NK-92 treated with Interleukin-12 subunit alpha and Interleukin-12 subunit beta, amount 100 ng/mL, for 24 hours (cell line): ENCODE measurements at places on chromosomes 1 and 21.

DNA sequence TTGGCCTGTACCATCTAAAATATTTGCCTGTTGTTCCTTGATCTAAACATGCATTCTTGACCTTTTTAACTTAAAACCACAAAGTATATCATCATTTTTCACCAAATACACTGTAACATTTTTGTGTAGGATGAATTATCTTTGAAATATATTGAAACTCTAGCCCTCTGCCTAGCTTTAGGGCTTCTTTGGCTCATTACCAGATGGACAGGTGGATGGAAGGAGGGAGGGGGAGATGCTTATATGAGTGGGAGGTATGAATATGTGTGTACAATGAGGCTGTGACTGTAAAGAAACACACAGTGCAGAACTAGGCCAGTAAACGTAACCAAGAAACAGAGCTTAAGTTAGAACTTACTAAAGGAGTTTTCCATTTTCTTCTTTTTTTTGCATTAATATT lies 118.5 kb downstream of the ESRRG start:
- DNase-seq = no peak

DNA sequence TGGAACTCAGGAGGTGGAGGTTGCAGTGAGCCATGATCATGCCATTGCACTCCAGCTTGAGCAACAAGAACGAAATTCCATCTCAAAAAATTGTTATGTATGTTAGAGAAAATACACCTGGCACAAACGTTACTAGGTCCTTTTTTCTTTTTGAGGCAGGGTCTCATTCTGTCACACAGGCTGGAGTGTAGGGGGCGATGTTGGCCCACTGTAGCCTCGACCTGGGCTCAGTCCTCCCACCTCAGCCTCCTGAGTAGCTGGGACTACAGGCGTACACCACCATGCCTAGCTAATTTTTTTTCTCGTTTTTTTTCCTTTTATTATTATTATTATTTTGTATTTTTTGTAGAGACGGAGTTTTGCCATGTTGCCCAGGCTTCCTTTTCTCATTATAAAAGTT lies 4.4 kb downstream of the HAX1 start:
- no peak for DNase-seq

DNA sequence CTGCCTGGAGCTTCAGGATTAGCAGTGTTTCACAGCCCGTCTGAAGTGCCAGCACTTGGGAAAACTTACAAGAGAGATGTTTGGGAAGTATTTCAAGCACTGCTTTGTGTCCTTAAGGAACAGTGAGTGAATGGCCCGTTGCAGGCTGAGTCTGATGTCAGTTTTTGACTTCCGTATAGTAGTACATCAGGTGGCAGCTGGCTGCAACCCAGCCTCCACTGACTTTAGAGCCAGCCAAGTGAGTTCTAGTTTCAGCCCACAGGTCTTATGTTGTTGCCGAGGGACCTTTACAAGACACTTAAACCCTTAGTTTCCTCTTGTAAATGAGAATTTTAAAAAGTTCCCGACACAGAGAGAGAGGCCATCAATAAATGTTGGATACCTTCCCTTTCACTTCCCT lies 35.0 kb downstream of the UCK2 start:
- DNase-seq = no peak

DNA sequence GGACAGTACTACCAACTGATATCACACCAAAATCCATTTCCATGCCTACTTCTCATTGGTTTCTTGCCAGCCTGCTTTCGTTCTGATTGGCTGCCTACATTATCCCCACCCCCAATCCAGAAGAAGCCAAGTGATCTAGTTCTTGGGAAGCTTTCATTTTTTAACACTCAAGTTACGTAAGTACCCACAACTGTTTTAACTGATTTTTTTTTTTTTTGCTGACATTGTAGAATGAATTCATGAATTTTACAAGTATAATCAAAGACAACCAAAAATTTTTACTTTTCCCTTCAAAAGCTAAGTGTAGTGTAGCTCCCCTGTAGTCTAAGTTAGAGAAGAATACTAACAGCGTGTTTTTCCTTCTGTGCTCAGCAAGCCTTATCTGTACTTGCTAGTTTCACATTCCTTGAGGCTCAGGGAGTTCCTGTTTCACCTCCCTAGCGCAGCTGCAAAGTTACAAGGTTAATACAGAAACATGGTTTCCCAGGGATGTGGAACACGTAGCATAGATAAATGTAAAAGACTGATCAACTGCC lies at the start of gene SLC9C2:
Gene SLC9C2, minus strand, starts transcription at position 17 of the 536 bp plus-strand sequence. CDS start 1,296 bp downstream, outside the sequence.
- DNase-seq = no peak

DNA sequence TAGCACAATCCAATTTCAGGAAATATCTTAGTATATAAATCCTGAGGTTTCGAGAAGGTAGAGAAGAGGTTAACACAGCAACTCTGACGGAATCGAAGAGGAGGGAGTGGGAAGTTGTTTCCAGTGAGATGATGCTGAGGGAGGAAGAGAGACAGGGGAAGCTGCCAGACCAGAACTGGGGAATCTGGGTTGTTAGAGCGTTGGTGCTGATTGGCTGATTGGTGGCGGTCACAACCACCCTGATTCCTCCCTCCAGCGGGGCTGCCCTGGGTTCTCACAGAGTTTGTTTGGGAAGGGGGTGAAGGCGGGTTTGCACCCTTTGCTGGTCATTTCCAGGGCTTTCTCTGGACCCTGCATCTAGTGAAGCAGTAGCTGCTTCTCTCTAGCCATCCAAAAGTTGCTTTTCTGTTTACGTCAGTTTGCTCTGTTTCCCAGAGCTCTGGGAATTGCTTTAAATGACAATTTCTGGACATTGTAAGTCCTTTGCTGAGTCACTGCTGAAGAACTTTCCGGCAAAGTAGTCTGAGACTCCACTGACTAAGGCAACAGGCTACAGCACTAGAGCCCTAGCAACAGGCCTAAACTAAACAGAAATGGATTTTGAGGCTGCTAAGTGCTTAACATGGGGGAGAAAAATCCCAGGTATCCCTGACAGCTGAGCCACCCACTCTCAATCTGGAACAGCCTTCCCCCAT lies 90.1 kb downstream of the TENT5C start:
- DNase-seq = no peak

DNA sequence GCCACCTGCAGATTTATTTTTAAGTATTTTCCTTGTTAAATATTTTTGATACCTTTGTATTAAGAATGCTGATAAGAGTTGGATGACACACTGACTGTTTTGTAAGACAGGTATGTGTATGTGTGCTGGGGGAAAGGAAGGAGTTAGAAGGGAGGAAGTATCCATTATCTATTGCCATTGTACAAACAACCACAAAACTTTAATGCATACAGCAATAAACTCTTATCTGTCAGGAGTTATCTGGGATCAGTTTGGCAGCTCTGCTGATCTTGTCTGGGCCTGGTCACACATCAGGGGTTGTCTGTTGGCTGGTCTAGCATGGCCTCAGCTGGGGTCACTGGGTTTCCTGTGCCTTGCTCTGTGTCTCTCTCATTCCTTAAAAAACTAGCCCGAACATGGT lies 423.9 kb upstream of the USP24 start:
- no peak for DNase-seq

DNA sequence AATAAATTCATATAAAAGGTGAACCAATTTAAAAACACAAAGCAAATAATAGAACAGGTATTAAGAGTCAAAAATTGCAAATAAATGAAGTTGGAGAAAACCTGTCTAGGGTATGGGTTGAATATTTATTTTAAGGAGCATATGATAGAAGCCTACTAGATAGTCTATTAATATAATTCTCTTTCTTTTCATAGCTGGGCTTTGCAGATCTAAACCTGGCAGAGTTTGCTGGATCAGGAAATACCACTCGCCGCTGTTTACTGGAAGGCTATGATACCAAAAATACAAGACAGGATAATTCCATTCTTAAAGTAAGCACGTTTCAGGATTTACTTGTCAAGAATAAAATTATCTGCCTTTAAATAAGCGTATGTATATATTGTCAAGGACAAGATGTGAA lies 48.9 kb downstream of the HENMT1 start:
- DNase-seq = no peak

DNA sequence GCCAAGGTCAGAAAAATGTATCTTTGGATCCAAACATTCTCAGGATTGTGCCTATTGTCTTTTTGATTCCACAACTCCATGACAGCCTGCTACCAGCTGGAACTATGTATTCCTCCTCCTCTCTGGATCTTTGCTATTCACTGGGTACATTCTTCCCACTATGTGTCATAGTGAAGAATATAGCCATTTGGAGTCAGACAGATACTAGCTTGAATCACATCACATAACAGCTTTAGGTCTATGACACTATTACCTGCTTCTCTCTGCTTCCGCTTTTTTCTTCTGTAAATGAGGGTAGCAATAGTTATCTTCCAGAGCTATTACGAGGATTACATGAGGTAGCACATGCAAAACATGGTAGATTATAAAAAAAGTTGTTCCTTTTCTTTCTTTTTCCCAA lies 5.4 kb upstream of the EXO1 start:
- DNase-seq = no peak

DNA sequence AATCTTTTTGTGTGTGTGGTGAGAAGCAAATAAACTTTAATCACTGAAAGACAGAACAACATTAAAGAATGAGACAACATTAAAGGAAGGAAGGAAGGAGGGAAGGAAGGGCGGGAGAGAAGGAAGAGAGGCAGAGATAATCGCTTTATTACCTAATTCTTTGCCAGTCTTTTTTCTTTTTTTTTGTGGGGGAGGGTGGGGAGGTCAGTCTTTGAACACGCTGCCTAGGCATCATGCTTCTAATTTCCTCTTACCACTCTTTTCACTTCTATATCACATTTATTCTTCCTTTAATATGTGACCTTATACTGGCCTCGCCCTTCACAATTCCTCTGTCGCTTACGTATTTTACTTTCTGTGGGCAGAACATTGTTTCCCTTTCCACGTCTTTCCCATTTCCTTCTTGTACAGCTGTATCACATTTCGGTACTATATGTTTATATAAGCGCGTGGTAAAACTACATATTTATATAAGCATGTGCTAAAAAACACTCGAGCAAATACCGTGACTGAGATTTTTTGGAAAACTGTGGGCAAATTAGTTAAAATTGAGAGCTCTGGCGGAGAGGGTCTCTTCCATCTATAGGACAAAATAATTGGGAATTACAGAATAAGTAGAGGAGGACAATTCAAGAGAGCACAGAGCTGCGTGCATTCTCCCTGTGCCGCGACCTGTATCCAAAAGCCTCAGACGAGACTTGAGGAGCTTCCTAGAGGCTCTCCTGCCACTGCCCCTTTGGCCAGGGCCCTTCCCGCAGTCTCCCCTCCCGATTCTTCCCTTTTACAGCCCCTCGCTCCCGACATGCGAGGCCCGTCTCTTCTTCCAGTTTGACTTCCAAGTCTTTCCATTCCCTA lies 823 bp upstream of the PRKAA2 start:
- DNase-seq = no peak

GRCh38 chr1:152089014-152089674 lies at the start of gene TCHHL1:
TCHHL1 (minus strand) TSS chr1:152089064; CDS start chr1:152088143, 921 bp downstream.
- DNase-seq = no peak

GRCh38 chr1:2135441-2135841 lies 59.1 kb downstream of the FAAP20 start:
- DNase-seq = no peak

DNA sequence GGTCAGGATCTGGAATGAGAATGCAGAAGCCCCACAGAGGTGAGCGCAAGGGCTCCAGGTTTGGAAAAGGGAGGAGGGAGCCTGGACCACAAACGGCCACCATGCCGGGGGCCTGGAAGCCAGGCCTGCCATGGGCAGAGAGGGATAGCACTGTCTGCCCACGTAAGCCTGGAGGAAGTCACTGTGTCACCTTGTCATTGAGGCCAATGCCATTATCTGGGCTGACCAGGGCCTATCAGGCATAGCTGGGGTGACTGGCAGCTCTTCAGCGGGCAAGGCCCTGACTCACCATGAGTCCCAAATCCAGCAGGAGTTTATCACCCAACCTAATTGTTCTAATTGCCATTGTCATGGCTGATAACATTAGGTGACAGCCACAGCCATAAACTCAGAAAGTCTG lies 84.6 kb downstream of the MATN1 start:
- DNase-seq = no peak

GRCh38 chr1:208170252-208170651 lies 73.9 kb downstream of the PLXNA2 start:
- no peak for DNase-seq

- DNase-seq = no peak
Measured at GRCh38 chr1:103109311-103109920, 1.1 kb upstream of the COL11A1 start.

DNA sequence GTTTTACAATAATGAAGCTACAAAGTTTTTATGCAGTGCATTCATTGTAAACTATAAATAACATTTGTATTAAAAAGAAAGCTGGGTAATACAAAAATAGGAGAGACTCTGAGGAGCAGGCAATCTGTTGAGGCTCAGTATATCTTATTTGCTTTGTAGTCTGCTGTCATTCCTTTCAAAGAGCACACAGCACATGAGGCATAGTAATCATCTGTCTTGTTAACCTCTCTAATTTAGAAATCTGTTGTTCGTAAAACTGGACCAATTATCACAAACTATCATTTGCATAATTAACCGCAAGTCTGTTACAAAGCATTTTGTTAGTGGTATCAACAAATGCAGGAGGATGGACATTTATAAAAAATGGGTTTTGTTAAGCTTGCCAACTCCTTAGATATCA lies 51.0 kb downstream of the SELENOF start:
- no peak for DNase-seq

- DNase-seq = no peak
Measured at GRCh38 chr1:63651161-63651701, 58.0 kb downstream of the PGM1 start.

- no peak for DNase-seq
Measured at GRCh38 chr1:181099152-181100014, 10.9 kb downstream of the IER5 start.

- no peak for DNase-seq
Measured at GRCh38 chr1:49028396-49028795, 251.7 kb upstream of the BEND5 start.

- DNase-seq = peak; percentile 10
Measured at GRCh38 chr1:172745014-172745413, 86.1 kb downstream of the FASLG start.

DNA sequence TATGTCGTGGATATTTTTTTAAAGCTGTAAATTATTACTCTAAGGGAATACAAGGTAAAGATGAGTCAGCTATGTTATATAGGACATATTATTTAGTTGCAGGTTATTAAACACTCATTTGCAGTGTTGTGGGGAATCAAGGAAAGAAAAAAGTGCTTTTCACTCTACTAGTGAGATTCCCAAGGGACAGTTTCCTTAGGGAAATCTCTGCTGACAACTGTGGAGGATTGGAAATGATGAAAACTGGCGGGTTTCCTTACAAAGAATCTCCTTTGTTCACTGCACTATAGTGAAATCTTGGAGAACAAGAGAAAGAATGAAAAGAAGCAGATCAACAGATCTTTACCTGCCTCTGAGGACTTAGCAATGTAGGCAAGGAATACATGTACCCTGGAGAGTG lies 24.5 kb upstream of the TRIM45 start:
- no peak for DNase-seq
